ENCODE measurements at places on chromosomes 16 and 17.

- no peak for DNase-seq
Observed at GRCh38 chr16:62967163-62967562, 930.9 kb upstream of the CDH8 start.

DNA sequence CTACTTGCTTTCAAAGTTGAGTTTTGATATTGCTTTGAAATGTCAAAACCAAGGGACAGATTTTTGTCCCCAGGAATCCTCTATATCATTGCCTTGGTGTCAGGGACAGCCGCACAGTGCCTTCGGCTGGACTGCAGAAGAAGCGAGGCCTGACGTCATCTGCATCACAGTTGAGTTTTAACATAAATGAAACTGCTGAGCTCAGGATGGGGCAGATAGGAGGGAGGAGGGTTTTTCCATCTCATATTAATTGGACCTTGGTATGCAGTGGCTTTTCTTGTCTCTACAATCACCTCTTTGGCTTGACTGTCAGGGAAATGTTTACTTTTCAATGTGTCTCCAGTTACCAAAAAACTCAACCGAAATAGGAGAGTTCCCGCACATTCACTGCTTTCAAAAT, 111.3 kb downstream of the AATF start:
- DNase-seq: no peak

DNA sequence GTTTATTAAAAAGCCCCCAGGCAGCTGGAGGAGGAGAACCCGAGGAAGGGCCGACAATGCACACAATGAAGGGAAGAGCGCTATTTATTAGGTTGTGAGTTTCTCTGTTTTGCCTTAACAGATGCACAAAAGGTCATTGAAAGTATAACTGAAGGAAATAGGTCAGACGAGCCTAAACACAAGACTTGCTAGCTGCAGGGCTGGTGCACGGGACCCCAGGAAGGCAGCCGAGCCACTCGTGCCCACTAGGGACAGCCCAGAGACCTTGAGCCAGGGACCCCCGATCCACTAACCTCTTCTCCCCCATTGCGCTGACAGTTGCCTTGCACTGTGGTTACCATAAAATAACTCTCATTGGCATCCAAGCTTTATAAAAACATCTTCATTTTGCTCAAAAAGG, 11.3 kb downstream of the LITAFD start:
- DNase-seq: no peak

DNA sequence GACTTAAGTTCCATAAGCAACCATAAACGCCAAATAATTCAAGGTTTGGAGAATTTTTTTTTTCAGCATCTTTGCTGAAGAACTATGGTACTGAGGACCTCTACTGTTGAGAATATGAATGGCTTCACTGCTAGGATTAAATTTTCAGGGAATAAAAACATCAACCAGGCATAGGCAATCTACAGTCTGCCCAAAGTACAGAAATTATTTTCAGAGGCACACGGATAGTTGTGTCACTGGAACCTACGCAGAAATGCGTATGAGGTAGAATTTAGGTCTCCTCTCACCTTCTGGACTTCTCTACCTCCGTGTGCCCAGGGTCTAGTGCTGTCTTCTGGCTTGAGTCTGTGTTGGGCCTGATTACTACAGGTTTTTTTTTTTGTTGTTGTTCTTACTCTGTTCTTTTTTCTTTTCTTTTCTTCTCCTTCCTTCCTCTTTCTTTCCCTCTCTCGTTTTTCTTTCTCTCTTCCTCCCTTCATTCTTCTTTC, 39.7 kb downstream of the NACA2 start:
- no peak for DNase-seq

DNA sequence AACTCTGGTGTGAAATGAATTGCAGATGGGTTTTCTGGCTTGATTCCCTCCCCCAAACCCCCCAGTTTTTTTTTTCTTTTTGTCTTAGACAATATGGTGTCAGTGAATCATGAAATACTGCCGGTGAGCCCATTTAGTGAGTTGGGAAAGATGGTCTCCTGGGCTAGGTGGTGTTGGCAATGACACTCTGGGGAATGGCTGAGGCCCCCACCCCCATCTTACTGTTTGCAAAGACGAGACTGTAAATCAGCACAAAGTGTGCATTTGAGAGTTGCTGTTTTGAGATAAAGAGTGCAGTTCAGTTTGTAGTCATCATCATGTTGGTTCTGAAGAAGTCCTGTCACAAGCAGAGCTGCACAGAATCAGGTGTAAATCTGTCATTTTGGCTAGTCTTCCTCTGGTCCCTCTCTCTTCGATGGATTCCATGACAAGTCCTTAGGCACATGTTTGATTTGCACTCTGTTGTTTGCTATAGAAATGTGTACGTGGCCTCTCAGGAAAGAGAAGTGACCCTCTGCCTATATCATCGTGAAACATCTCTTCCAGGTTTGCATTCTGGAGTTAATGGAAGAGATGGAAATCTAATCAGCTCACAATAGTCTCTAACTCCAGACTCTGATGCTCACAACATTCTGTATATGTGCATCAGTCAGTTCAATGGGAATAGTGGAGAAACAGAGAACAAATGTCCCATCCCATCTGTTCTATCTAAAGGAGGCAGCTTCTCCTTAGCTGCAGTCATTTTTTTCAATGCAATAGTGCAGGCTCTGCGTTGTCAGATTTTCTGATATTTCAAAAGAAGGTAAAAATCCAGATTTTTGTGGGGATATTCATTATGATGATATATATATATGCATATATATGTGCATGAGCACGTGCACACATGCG, 34.6 kb downstream of the RBFOX1 start:
- DNase-seq: no peak

DNA sequence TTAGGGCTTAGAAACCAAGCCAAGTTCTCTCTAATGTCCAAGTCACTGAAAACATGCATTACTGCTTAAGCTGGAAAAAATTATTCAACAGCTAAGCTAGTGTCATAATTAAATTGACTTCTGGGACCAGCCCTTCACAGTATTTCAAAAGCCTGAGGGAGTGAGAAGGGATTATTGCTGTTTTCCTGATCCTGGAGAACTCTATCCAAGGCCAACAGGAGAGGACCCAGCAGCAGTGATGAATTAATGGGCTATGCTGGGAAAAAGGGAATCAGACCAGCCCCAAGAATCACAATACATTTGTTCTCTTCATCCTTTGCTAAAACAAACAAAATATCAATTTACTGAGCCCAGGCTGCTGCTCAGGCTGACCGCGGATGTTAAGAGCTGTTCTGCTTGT, 34.5 kb upstream of the CLEC3A start:
- no peak for DNase-seq

- DNase-seq: no peak
Observed at GRCh38 chr17:83072600-83073358, 6.6 kb upstream of the METRNL start.

GRCh38 chr17:77359236-77359635, 218.5 kb downstream of the SEC14L1 start:
- no peak for DNase-seq

GRCh38 chr17:29140631-29141513, 39.3 kb downstream of the MYO18A start:
- no peak for DNase-seq

- no peak for DNase-seq
Observed at GRCh38 chr17:80800481-80801391, 190.9 kb upstream of the CHMP6 start.

DNA sequence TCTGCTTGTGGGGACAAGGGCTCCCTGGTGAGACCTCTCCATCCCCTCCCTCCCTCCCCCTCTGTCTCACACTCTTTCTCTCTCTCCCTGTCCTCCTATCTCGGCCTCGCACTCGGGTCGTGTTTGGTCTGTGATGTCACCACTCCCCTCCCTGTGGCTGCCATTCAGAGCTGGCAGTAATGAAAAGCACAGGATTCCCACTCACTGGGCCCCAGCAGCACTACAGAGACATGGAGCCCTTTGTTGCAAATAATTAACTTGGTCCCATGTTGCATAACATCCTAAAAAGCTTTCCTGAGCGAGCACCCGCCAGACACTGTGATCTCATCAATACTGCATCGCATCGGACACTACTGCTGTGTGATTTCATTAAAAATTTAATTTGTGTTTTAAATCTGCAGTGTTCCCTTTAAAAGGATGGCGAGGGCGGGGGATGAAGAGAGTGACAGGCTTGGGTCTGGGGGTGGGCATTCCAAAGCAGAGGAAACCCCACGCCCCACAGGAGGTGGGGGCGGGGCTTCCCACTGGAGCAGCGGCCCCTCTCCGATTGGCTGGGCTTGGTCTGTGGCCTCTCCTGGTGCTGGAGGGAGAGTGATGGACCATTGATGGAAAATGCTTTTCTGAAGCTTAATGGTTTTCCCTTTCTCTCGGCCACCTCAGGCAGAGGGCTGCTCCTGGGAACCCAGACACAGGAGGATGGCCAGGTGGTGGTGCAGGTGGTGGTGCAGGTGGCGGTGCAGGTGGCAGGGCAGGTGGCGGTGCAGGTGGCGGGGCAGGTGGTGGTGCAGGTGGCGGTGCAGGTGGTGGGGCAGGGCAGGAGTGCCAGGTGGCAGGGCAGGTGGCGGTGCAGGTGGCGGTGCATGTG, 15.3 kb upstream of the NPTX1 start:
- DNase-seq: no peak

DNA sequence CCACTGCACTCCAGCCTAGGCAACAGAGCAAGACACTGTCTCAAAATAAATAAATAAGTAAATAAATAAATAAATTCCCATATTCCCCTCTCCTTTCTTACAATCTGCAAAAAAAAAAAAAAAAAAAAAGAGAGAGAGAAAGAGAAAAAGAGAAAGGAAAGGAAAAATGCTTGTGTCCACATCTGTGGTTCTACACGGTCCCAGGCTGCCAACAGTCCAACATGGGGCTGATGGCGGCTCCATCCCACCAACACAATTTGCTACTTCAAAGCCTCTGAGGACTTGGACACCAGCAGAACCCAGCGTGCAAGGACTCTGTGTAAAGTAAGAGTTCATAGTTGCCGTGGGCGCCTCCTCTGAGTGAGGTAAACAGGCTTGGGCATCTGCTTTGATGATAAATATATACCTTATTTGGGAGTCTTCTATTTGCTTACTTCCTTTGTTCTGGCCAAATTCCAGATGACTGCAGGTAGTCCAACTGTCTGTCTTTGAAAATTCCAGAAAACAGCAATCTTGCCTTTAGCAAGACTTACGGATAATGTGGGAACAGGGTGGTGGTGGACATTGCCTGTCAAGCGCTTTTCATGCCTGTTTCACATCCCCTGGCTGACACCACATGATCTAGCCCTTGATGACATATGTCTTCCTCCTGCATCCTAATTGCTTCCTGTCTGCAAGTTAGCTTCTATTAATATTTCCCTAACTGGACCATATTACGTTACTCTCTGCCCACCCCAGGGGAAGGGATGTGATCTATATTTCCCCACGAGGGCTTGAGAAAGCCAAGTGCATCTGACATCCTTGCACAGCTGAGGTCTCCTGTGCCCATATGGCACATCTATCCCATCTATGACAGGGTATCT, 10.1 kb downstream of the LITAF start:
- no peak for DNase-seq

DNA sequence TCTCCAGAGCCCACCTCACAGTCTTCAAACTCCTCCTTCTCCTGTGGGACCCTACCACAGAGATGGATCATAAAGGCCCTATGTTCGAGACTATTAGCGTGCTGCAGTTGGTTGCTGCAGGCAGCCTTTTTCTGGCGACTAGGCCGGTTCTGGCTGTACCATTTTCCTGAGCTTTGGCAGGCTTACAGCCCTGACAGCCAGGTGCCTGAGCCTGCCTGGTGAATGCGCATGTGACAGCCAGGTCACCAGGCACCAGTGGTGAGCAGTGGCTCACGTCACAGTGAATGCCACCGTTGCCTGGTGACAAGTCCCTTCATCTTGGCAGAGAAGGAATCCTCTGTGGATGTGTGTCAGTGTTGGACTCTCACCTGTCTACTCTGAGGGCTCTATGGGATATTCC, 978.8 kb downstream of the KCNJ18 start:
- no peak for DNase-seq

DNA sequence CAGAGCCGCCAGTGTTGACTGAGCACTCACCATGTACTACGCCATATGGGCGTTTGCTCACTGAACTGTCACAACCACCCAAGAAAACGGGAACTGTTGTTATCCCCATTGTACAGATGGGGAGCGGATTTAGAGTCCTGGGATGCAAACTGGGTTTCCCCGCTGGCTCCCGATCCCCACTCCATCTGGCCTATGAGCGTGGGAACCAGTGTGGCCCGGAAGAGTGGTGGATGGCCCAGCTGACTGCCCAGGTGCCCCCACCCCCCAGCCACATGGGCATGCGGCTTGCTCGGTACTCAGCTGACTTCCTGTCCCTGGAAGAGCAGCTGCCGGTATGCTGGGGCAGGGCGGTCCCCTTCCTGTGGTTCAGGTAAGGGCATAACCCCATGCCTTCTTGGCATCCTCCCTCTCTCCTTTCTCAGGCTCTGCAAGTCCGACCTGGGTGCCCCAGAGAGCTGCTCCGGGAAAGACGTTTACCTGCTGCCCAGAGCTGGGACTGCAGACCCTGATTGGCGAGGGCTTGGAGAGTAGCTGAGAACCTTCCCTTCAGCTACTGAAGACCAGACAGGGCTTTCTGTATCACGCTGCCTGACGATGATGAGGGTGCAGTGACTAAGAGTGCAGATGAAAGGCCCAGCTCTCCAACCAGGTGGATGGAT, 16.2 kb downstream of the SOCS3 start:
- DNase-seq: peak; percentile 55

DNA sequence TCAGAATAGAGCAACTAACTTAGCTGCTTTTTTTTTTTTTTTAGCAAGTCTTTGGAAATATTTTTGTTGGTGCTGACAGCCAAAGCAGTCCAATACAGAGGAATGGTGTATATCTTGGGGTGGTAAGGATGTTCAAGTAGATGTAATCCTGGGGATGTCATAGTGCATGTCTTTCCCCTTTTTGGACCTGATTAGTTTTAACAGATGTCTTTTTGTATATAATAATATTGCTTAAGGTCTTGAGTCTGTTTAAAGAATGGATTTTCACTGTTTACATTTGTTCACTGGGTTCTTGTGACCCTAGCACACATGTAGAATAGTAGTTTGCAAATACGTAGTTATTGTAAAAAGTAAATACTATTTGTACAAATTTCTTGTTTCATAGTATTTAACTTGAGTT, 7.9 kb downstream of the TAF15 start:
- DNase-seq: no peak

DNA sequence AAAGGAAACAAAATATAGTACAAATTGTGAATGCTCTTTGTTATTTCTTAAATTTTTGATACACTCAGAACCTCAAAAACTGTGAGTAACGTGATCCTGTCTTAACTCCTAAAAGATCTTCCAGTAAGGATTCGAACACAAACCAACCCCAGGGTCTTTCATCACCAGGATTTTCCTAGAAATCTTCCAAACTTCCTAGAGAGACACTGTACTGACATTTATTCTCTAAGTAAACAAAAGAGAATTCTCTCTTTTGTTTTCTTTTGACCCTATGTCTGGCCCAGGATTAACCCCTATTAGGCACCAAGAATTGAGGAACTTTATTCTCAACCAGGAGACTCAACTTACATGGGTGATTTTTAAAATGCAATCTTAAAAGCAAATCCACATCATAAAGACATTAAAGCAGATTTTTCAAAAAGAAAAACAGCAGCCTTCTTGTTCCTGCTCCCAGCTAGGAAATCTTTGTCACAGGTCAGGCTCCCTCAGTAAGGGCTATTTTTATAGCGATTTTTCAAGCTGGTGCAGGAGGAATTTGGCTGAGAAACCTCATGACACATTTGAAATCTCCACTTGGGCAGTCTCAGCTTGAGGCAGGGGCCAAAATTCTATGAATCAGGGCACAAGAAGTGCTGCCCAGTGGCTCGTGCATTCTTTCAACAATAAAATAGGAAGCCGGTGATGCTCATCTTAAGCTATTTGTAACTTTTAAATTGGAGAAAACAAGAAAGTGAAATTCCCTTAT, 6.2 kb upstream of the SMG1 start:
- DNase-seq: no peak

Measured in stimulated activated CD4-positive, alpha-beta T cell treated with anti-CD3 and anti-CD28 coated beads, Interleukin-4, amount 100 ng/mL, for 4 hours (primary cell).